ENCODE measurements at places on chromosomes 6 and 20.

DNA sequence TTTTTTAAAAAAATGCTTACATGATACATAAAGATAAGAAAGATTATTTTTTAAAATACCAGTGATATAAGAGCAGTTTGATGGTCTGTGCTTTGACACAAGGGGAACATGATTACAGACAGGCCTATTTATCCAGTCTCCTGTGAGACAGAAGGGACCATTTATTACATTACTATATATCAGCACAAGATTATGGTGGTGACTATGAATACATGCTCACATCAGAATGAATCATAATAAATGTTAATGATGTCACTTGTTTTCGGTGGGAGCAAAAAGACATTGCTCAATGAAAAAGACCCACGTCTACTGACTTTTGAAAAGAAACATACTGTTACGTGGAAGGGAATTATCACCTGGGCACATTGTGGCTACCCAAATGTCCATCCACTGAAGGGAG is 455.1 kb downstream of the CDC5L start:
- no peak for DNase-seq

DNA sequence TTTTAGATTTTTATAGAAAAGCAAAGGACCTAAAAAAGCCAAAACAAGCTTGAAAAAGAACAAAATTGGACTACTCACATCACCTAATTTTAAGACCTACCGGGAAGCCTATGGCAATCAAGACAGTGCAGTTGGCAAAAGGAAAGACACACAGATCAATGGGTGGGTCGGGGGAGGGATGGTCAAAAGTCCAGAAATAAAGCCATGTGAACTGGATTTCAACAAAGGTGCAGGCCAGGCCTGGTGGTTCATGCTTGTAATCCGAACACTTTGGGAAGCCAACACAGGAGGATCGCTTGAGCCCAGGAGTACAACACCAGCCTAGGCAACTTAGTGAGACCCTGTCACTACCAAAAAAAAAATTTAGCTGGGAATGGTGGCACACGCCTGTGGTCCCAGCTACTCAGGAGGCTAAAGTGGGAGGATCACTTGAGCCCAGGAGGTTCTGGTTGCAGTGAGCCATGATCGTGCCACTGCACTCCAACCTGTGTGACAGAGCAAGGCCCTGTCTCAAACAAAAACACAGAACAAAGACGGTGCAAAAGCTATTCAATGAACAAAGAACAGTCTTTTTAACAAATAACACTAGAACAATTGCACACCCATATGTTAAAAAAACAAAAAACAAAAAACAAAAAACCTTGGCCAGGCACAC is 34.5 kb downstream of the NUP153 start:
- no peak for DNase-seq

GRCh38 chr20:40489886-40490285 is 199.2 kb downstream of the MAFB start:
- DNase-seq: no peak

DNA sequence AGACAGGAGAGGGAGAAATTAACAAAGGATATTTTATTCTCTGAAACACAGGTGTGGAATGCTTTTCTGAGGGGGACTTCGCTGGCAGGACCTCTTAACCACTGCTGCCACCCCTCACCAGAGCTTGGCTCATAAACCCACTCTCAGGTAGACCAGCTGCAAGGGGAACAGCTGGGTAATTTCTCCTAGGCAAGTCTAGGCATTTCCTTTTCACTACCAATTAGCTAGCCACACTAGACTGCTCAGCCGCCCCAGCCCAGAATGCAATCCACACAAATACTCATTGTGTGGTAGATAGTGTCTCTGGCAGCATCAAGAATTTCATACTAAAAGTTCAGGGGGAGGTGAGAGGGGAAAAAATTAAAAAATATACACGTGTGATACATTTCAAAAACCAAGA is 267.6 kb upstream of the ID4 start:
- DNase-seq: no peak

- no peak for DNase-seq
Measured at GRCh38 chr6:54291146-54291545, 17.1 kb upstream of the TINAG start.

DNA sequence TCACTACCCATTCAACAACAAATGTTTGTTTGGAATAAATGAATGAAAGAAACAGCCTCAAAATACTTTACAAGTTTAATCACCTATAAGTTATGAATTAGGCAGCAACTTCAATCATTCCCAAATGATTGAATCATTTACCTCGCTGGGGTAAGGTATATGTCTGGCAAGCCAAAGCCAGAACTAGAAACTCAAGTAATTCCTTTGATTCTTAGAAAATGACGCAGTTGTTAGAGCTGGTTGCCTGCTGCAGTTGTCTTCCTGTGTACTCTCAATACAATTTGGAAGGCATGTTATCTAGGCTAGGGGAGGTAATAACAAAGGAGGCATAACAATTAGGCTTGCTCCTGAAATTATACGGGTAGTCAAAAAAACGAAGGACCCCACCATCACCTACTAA is 160.6 kb downstream of the ATXN1 start:
- DNase-seq: no peak

DNA sequence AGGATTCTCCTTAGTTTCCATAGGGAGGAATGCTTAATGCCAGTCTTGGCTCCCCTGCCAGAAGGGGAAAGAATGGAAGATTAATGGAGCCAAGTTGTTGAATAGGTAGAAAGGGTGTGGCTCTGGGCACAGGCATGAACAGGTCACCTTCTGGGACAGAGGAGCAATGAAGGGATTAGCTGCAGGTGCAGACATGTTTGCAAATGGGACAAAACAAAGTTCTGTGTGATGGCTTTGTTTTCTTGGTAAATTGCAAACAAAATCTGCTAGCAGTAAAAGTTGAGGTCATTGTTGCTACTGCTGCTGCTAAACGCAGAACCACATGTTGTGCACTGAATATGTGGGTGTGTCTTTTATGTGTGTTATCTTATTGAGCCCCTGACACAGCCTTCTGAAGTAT is 93.3 kb downstream of the PERP start:
- DNase-seq: no peak

- no peak for DNase-seq
Measured at GRCh38 chr6:45420083-45420908, 42.6 kb upstream of the SUPT3H start.

- no peak for DNase-seq
Measured at GRCh38 chr6:137678451-137678850, 184.3 kb upstream of the OLIG3 start.

DNA sequence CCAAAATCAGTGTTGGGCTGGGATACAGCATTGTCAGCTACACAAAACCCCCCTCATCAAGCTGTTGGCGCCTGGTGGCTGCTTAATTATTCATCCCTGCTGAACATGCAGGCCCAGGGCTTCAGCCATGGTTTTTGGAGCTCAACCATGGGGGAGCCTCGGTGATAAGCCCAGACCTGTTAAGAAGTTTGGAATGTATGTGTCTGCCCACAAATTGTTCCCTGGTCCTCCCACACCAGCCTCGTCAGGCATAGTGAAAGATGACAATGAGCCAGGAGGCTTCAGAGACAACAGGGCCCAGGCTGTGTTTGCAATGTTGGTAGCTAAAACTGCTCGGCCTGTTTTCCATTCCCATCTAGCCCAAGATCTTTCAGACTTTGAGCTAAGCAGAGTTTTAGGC is 34.8 kb upstream of the SIRPA start:
- DNase-seq: no peak

DNA sequence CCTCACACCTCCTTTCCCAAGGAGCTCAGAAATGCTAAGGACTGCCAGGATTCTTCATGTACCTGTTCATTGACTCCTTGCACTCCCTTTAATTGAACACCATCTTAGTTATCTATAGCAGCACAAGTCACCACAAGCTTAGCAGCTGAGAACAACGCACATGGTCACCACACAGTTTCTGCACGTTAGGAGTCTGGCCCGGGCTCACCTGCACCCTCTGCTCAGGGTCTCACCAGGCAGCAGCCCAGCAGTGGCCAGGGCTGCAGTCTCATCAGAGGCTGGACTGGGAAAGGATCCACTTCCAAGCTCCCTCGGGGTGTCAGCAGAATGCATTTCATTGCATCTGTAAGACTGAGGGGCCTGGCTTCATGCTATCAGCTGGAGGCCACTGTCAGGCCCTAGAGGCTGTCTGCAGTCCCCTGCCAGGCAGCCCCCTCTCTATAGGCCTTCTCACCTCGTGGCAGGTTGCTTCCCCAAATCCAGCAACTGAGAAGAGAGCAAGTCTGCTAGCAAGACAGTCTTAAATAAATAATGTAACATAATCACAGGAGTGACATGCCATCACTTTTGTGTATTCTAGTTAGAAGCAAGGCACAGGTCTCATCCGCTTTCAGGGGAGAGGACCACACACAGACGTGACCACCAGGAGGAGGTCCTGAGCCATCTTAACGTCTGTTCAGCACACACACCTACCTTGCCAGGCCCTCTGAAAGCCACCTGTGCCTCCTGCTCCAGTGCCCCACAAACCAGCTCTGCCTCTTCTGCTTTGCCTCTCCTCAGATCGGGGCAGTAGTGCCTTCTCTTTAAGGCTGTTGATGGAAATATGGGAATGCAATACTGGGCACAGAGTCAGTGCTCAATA is 165.2 kb upstream of the CST7 start:
- DNase-seq: no peak

DNA sequence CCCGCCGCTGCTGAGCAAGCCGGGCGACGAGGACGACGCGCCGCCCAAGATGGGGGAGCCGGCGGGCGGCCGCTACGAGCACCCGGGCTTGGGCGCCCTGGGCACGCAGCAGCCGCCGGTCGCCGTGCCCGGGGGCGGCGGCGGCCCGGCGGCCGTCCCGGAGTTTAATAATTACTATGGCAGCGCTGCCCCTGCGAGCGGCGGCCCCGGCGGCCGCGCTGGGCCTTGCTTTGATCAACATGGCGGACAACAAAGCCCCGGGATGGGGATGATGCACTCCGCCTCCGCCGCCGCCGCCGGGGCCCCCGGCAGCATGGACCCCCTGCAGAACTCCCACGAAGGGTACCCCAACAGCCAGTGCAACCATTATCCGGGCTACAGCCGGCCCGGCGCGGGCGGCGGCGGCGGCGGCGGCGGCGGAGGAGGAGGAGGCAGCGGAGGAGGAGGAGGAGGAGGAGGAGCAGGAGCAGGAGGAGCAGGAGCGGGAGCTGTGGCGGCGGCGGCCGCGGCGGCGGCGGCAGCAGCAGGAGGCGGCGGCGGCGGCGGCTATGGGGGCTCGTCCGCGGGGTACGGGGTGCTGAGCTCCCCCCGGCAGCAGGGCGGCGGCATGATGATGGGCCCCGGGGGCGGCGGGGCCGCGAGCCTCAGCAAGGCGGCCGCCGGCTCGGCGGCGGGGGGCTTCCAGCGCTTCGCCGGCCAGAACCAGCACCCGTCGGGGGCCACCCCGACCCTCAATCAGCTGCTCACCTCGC is 1.5 kb downstream of the ARID1B start:
- DNase-seq: no peak

DNA sequence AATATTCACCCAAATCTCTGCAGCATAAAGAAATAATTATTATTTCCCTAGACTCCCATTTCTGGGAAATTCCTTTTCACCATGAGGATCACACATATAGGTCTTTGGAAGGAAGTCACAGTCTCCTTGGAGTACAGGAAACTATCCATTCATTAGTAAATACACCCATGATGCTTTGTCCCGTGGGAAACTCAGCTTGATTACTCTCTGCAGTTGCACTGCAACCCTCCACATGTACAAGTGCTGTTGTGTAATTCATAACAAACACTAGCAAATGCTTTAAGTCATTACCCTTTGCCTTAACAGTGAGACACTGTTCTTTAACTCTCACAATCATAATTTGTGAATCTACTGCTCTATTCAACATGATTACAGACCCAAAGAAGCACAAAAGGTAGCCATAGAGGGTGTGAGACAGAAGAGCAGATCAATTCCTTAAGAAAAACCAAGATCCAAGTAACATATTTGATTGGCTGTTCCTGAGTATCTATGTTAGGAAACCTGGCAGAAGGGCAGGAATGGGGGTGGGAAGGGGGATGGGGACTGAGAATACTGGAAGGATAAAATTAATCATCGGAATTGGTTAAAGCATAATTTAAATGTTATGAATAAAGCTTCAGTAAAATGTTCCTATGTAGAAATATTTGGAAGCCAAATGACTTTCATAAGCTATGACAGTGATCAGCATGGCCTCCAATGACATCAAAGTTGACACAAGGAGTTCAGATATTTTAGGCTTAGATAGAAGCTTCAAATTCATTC is 268.0 kb downstream of the HACE1 start:
- no peak for DNase-seq

- DNase-seq: peak; percentile 64
Measured at GRCh38 chr6:108074359-108075144, at the start of gene OSTM1. OSTM1 (minus strand) TSS chr6:108074741; CDS start chr6:108074651, 90 bp downstream.

- no peak for DNase-seq
Measured at GRCh38 chr6:6730831-6731230, 142.3 kb downstream of the LY86 start.

- no peak for DNase-seq
Measured at GRCh38 chr6:112049026-112049799, 4.7 kb upstream of the CCN6 start.

DNA sequence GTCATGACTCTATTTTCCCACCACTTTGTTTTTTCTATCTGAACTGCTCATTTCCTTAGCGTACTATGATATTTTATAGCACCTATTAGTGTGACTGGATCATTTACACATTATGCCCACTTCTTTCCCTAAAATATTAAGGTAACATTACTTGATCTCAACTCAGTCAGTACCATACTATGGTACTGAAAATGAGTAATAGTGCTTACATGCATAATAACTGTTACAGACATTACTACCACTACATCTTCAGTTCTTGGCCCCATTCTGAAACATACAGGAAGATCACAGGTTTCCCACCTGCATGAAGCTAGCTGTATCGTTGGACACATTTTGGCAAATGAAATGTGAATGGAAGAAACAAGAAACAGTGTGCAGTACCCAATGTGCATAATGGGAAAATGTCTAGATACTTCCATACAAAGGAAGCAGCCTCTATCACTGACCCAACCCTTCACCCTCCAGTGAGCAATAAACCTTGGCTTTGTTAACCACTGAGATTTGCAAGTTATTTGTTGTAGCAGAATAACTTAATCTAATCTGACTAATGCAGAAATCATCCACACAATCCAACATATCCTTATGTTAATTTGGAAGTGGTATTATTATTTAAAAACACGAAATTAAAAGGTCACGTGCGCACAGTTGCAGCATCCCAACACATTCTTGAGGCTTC is 108.6 kb upstream of the DOK5 start:
- no peak for DNase-seq

DNA sequence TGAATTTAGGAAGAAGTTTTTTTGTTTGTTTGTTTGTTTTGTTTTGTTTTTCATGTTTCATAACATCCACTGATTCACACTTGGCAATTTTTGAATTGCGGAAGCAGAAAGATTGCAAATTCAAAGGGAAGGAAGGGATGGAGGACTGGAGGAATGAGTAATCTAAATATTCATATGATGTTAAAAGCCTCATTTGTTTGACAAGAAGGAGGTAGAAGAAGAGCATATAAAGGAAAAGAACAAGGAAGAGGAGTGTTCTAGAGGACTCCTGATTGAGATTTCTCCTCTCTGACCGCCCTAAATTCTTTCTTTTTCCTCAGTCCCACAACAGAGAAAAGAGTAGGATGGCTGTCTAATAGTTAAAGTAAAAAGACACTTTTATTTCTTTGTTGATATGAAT is 88.5 kb downstream of the METTL24 start:
- DNase-seq: no peak
